Esophagus squamous epithelium (tissue), 5 donors: ENCODE measurements at places on chromosomes 1 and 21.

DNA sequence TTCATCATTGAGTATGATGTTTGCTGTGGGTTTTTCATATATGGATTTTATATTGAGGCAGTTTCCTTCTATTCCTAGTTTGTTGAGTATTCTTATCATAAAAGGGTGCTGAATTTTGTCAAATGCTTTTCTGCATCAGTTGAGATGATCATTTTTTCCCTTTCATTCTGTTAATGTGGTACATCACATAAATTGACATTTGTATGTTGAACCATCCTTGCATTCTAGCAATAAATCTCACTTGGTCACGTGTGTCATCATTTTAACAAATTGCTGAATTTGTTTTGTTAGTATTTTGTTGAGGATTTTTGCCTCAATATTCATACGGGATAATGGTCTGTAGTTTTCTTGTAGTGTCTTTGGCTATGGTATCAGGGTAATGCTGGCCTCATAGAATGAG lies 19.9 kb downstream of the TTC34 start:
- no peak for DNase-seq

DNA sequence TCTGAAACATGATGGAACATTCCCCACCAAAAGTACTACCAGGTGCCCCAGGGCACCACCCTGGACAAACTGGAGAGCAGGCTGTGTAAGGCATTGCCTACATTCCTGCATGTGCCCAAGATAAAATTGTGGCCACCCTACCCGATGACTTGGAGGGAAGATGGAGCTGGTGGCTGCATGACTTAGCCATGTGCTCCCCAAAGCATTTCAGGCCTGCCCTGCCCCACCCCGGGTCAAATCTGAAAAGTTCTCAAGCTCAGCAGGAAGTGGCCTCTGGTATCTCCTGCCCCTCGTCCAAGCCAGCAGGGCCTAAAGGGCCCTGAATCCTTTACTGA lies 8.5 kb downstream of the CD2 start:
- no peak for DNase-seq

DNA sequence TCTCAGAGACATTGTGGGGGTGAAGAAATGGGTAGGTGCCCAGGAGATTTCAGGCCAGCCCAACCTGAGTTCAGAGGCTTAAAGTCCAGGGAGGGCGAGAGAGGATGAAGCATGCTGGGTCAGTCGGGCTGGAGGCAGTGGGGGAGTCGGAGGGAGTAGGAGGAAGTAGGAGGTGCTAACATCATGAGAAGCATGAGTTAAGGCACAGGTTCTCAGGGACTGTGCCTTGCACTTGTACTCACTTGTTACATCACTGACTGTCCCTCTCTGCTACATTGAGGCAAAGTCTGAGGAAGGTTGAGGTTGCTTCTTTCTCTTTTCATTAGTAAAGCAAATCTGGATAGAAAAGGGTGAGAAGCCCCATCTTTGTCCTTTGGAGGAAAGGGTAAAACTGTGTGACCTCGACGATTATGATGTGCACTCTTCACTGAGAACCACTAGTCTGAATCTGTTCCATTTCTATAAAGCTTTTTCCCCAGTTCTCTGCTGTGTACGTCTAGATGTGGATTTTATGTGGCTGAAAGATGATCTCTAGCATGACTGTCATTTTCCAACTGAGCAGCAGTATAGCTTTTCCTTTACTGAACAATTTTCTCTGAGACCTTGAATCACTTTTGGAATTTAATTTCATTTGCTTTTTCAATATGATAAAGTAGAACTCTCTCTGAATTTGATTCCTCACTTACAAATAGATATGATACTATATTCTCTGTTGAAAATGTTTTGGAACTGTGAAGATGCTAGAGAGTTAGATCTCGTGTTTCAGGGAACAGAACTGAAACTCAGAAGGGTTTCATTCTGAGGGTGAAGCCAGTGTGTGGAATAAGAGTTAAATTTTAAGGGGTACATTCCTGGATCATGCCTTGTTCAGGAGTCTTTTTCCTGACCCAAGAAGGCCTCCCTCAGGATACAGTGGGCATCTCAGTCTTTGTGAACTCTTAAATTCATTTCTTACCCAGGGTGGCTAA lies 94.6 kb downstream of the FGGY start:
- no peak for DNase-seq

GRCh38 chr1:41607808-41608207 lies 123.3 kb upstream of the EDN2 start:
- DNase-seq = no peak

DNA sequence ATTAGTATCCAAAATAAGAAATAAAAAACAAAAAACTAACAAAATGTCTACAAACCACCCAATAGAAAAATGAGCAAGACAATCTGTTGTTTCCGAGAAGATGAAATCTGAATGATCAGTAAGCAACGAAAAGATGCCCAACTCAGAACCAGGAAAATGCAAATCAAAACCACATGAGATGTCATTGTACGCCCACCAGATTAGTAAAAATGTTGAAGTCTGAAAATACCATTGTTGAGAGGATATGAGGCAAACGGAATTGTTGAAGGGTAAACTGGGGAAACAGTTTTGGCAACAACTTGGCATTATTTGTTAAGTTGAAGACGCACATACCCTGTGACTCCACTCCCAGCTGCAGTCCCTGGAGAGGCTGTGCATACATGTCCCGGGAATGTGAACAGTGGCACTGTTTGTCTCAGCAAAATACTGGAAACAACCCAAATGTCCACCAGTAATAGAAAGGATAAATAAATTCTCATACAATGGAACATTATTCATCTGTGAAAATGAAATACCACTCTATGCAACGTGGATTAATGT lies 10.6 kb downstream of the ZBTB17 start:
- DNase-seq = no peak

- DNase-seq = no peak
Observed at GRCh38 chr1:117436513-117436912, 69.3 kb downstream of the MAN1A2 start.

DNA sequence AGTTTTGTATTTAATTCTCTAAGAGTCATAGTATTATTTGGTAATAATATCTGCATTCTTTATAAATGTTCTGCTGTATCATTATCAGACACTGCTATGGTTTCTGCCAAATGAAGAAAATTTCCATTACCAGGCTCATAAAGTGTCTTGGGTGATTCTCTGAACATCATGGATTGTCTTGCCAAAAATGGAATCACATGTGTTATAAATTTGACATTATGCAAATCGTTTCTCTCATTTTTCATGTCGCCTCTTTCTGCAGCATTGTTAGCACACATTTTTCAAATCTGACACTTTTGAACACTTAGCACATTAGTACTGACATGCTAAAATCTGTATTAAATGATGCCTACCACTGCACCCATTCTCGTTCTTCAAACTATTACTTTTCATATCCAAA lies 74.2 kb upstream of the NEK7 start:
- no peak for DNase-seq

GRCh38 chr1:167371030-167371429 lies 147.3 kb downstream of the CD247 start:
- DNase-seq = no peak

DNA sequence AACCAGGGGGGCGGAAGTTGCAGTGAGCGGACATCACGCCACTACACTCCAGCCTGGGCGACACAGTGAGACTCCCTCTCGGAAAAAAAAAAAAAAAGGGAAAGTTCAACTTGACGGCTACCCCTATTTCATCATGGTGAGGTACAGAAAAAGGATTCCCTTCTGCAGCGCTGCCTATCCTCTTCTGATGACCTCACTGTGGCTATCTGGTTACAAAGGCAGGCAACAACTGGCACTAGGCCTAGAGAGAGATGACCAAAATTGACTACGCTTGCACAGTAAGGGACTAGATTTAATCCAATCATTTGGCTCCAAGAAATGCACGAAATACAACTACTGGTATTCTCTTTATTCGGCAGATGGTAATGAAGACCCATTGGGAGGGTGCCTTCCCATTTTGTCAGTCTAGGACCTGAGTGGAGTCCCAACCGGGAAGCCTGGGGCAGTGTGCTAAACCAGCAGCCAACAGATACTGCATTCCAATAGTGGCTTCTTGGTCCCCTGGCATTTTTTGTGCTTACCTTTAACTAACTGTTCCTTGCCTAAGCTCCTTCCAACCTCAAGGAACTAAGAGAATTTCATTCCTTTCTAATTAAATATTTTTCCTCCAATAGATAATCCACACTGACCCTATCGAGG lies 36.6 kb downstream of the ITPKB start:
- DNase-seq = no peak

GRCh38 chr1:15703562-15703961 lies 19.4 kb downstream of the PLEKHM2 start:
- no peak for DNase-seq

- DNase-seq = no peak
Observed at GRCh38 chr1:7533006-7533405, 238.1 kb upstream of the VAMP3 start.

DNA sequence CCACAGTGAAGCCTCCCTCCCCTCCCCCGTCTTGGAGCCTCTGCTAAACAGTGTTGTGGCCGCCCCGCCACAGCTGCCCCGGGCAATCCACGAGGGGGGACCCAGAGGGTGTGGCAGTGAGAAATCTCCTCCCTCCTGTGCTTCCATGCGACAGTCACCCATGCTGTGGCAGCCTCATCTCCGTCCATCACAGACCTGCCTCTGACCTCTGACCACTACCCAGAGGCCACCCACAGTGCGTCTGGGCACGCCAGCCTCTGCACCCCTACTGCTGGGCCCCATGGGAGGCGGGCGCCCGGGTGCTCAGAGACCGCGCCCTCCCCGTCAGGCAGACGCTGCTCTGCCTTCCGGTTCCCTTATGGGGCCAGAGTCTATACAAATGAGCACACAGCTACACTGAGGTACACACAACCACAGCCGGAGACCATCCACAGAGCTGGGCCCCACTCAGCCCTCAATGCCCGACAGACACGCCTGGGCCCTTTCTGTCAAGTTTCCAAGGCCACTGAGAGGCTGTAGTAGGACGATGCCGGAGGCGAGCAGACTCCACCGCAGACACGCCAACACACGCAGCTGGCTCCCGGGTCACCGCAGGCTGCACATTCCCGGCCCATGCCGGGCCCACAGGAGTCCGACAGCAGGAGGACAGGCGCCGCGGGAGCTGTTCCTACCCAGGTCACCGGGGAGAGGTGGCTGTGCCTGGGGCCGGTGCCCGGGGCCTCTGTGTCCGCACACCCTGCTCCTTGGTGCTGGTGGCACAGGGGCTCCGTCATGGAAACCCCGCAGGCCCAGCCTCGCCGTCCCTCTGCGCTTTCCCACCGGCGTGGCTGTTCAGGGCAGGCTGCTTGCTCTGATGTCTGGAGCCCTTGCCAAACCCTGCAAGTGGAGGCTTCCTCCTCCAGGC lies 23.9 kb upstream of the TMEM52 start:
- no peak for DNase-seq

GRCh38 chr1:159838715-159839114 lies 12.0 kb downstream of the SLAMF8 start:
- DNase-seq = no peak

- no peak for DNase-seq
Observed at GRCh38 chr1:222535455-222535854, 12.4 kb downstream of the HHIPL2 start.

DNA sequence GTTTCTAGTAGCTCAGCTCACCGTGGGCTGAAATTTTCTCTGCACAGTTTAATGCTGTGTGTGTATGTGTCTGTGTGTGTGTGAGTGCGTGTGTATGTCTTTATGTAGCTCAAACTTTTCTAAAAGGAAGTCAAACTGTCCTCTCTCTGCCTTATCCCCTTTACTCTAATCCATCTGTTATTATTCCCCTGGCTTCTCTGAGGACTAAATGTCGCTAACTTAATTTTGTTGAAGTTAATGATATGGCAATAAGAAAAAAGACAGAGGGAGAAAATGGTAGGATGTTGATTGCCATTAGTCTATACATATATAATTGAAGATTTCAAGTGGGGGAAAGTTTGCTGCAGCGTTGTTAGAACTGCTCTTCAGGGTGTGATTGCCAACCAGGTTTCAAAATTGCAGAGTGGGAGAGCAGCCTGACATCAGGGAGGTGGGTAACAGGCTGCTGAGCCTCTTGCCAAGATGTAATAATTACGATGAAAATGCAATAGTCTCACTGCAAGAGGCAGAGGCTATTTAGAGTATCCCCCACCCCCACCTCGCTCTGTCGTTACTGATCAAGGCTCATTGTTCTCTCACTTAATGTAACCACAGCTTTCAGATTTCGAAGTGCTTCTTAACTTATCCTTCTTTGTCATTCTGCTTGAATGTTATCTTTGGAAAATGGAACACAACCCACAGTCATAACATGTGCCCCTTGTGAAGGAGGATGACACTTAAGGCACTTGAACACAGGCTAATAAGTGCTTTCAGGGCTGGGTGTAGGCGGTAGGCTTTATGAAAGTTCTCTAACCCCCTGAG lies 559.0 kb upstream of the PLXNA2 start:
- no peak for DNase-seq

DNA sequence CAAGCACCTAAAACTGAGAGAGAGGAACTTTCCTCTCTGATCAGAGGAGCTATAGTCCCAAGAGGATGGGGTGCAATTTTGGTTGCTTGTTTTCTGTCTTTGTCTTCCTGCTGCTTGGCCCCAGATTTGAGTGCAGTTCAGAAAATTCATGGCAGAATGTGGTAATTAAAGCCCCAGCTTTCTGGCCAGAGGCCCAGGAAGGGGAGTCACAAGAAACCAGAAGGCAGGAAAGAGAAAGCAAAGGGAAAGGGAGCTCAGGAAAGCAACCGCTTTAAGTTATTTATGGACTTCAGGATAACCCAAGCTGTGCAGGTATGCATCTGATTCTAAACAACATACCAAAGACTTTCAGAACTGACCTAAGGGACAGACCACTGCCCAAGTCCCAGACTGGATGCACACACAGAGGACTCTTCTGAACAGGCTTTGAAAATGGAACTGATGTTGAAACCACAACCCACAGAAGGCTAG lies 88.8 kb downstream of the ST3GAL3 start:
- no peak for DNase-seq

GRCh38 chr1:32337855-32338636 lies 2.0 kb upstream of the MARCKSL1 start:
- DNase-seq = no peak

DNA sequence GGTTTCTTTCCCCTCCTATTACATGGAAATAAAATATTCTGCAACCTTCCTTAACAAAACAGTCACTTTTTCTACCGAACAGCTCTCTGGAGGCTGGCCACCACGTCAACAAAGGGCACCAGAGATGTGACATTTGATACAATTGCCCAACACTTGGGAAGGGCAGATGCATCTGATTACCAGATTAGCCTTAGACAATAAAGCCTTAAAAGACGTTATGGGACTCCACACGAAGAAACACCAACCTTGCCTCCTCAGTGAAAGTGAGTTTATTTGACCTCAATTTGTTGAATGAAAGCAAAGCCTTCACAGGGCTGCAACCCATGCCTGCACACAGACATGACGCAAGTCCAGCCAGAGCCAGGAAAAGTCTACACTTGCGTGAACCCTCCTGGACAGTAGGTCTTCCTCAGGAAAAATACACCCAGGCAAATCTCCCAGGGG lies 136.1 kb downstream of the TGFBR3 start:
- no peak for DNase-seq

- no peak for DNase-seq
Observed at GRCh38 chr1:50985094-50985493, 15.0 kb downstream of the CDKN2C start.

DNA sequence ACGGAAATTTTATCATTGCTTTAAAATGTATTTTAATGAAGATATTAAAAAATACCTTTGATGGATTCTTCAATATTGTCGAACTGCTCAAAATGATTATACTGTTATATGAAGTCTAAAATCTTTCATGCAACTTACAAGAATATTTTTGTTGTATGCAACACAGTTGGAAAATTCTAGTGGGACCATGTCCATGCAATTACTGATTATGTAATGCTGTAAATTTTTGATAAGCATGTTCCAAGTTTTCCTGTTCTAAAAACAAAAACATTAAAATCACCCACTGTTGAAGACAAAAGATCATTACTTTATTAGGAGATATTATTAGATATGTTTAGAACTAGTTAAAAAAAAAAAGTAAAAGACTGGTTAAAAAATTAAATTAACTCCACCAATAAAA lies 132.8 kb downstream of the NFIA start:
- DNase-seq = no peak
